Hematopoietic multipotent progenitor cell (in vitro differentiated cells): ENCODE measurements at places on chromosomes 2 and 18. TPM values are rescaled to one million over a fixed set of nuclear protein-coding genes. Genes with fewer than 3 reads are reported as not detected.

Gene ACADL
- not detected for total RNA-seq

GRCh38 chr2:218249691-218250090 is 11.1 kb upstream of the GPBAR1 start:
- DNase-seq: no peak

DNA sequence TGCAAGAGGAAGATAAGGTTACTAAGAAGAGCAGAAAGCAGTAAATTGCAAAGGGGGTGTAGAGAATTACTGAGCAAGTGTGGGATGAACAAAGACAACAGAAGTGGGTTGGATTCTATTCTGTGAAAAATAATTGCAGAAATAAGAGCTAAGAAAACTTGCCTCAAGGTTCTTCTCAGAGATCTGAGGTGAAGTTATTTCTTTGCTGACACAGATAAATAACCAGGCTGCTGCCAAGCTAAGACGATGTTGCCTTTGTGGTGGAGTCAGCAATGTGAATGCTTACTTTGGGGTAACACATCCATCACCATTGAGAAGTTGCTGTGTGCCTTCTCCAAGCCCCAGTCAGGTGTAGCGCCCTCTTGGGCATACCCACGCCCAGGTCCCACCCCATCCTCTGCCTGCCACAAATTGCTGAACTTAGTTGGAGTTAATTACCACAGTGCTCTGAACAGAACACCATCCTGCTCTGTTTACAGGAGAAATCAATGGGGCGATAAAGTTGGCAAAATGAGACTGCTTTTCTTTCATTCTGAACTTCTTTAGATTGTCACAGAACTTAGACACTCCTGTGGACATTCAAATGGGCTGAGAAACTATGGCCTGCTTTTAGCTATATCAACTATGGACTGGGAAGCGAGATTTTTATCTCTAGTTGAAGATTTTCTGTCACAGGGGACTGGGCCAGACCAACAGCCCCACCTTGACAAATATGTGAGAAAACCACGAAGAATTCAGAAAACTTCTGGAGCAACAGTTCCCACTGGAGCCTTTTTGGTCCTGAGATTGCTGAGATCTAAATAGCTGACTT is 283.6 kb downstream of the TMX3 start:
- no peak for DNase-seq

GRCh38 chr2:132998221-132998620 is 328.2 kb upstream of the LYPD1 start:
- DNase-seq: no peak

DNA sequence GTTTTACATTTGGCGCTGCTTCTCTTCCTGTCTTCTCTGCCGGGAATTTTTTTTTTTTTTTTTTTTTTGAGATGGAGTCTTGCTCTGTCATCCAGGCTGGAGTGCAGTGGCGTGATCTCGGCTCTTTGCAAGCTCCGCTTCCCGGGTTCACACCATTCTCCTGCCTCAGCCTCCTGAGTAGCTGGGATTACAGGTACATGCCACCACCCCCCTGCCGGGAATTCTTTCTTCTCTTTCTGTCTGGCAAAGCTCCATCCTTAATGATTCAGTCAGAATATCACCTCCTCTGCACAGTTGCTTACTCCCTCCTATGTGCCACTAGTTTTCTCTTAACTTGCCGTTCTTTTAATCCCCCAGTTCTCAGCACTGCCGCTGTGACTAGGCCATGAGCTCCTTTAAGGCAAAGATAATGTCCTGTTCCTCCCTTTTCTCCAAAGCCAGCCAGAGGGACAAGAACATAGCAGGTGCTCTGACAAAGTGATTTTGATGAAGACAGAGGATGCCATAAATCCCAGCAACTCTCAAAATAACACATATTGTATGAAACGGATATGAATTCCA is 112.1 kb upstream of the LRATD1 start:
- no peak for DNase-seq

- DNase-seq: no peak
These were observed 306.5 kb downstream of the STK39 start for GRCh38 chr2:167940734-167941507.
